ENCODE measurements at places on chromosomes 7 and 10.
A peak's percentile ranks its signal among the peaks of the same experiment; 100 is the strongest.

DNA sequence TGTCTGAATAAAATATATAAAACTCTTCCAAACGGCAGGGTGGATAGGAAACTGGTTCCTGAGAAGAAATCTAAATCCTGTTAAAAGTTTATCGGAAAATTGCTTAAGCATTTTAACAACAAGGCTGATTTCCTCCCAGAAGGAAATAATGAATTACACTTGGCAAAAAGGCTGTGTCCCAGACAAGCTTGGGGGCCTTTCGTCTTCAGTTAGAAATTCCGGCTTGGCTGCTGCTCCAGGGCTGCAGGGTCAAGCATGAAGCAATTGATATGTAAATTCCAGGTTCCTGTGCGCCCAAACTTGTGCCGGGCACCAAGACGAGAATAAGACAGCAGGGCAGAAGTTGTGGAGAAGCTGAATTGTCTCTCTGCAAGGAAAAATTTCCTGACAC, 38.0 kb upstream of the LBX1 start:
- no peak for DNase-seq

GRCh38 chr10:106384496-106384895, 780.0 kb downstream of the SORCS1 start:
- DNase-seq, result no peak

- no peak for DNase-seq
Measured at GRCh38 chr7:128982105-128982504, 44.4 kb downstream of the IRF5 start.

- DNase-seq, result peak; percentile 14
Measured at GRCh38 chr10:580778-581177, 108.7 kb downstream of the DIP2C start.

DNA sequence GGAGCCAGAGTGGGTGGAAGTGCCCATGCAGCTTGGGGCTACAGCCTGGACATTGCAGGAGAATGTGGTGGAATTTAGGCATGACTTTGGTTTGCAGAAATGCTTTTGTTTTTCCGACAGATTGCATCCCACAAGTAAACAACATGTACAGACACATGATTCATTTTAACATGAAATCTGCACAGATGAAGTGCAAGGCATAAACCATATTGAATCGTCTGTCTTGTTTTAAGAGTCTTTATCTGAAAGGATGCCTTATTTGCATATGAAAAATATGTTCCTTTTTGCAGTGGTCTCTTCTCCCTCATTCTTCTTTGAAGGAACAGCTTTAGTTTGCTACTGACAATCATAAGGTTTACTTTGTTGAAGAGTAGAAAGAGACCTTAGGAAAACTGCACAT, 94.9 kb downstream of the NXPH1 start:
- no peak for DNase-seq

GRCh38 chr7:27083646-27084045, 12.2 kb downstream of the HOXA1 start:
- DNase-seq, result no peak

All from HFF-Myc (cell line).